Left lung (tissue), 14 donors: ENCODE measurements at places on chromosomes 5 and 9. TPM values are rescaled to one million over a fixed set of nuclear protein-coding genes. Genes with fewer than 3 reads are reported as not detected.

- no peak for DNase-seq
- H3K36me3 ChIP-seq: no peaks in the 10 kb centered on the region
- H3K27ac ChIP-seq: no peak overlapping the region
- no peak overlapping the region for H3K4me3 ChIP-seq
- H3K27me3 ChIP-seq: no peaks in the 10 kb centered on the region
Measured at GRCh38 chr5:141010047-141010793, 41.0 kb upstream of the PCDHB1 start.

DNA sequence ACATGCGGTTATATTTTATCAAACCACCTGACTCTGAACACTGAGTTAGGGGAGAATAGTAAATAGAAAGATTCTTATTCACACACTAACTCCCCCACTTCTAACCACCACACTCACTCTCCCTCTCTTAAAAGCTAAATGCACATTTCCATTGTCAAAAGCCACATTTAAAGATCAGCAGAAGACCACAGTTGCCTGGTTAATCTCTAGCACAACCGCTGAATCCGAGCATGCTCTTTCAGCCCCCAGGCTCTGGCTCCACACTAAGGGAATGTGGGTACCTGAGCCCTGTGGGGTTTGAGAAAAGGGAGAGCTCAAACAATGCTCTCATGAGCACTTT is 35.7 kb downstream of the PFDN1 start:
- no peak for DNase-seq
- no peaks in the 10 kb centered on the region for H3K27me3 ChIP-seq
- peaks cover 19% of the 10 kb centered on the region for H3K4me1 ChIP-seq
- H3K36me3 ChIP-seq: no peaks in the 10 kb centered on the region
- H3K27ac ChIP-seq: no peak overlapping the region

DNA sequence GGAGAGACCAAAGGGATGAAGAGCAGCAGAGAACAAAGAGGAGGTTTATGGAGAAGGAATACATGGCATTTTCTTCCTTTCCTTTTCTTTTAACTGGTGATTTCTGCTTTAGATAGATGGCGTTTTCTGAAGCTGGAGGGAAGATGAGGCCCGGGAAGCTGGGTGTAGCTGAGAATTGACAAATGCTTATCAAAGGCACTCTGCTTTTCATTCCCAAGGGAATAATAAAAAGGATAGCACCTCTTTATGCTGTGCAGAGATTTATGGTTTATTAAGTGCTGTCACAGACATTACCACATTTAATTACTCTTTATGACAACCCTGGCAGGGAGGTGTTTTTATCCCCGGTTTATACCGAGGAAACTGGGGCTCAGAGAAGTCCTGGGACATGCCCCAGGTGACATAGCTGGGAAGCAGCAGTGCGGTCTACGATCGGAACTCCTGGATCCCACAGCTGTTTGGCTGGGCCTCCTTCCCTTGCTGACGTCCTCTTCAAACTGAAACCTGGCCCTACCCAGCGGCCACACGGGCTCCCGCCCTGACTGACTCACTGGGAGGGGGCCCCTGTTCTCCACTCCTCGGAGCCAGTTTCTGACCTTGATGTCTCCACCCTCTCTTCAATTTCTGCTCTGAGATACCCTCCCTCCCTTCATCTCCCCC is 8.2 kb upstream of the EPB41L4B start:
- peak overlapping the region; percentile 53 for H3K27ac ChIP-seq
- H3K27me3 ChIP-seq: peaks cover 17% of the 10 kb centered on the region
- no peaks in the 10 kb centered on the region for H3K36me3 ChIP-seq
- DNase-seq: peak; percentile 57

DNA sequence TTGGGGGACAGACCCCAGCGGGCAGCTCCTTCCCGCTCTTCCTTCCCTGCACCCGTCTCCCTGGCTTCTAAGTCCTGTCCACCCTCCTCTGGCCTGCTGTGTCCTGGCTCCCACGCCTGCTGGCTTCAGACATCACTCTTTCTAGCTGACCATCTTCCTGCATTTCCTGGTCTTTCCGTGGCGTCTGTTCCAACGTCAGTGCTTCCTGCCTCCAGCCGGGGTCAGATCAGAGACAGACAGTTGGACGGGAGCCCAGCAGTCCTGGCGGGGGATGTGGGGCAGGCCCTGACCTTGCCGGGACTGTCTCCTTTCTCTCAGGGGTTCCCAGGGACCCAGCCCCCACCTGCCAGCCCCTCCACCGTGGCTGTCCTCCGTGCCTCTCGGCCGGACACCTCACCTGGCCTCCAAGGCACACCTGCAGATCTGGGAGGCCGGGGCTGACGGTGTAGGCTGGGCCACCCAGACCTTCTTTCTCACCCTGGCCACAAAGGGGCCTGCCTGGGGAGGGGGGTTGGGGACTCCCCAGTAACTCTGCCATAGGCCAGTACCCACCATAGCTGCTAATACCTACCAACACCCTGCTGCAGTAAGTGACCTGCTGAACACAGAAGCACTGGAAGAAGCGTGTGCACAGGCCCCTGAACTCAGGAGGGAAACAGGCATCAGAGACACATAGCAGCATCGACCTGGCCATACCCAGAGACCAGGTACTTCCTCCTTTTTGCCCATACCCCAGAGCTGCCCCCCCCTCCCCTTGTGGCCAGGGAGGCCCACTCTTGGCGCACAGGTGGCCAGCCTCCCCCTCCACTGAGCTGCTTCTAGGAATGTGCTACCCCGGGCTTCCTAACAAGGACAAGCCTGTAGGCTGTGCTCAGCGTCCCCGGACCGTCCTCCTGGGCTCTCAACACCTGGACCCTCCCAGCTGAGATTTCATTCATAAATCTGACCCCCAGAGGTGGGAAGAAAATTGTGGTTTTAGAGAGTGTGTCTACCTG is 5.1 kb downstream of the NRARP start:
- H3K4me1 ChIP-seq: peaks cover 55% of the 10 kb centered on the region
- peak overlapping the region; percentile 44 for H3K4me3 ChIP-seq
- no peaks in the 10 kb centered on the region for H3K36me3 ChIP-seq
- peak overlapping the region; percentile 85 for H3K27ac ChIP-seq
- peaks cover 87% of the 10 kb centered on the region for H3K27me3 ChIP-seq

DNA sequence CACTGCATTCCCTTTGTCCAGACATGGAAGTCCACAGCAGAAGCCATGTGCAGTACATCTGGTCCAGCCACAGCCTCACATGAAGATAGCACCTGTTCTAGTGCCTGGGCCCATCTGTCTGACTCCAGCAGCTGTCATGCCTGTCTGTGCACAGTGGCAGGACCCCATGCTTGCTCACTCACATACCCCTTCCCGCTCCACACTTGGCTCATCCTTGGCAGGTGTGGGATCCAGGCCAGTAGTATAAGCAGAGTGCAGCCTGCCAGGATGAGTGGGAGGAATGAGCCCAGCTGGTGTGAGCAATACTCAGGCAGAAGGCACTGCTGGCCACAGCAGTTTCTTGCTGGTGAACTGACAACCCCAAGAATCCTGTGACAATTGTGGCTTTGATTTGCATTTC is 168.0 kb downstream of the PRDM9 start:
- no peaks in the 10 kb centered on the region for H3K4me1 ChIP-seq
- no peak for DNase-seq
- H3K27ac ChIP-seq: no peak overlapping the region
- H3K36me3 ChIP-seq: no peaks in the 10 kb centered on the region
- H3K4me3 ChIP-seq: no peak overlapping the region

- no peaks in the 10 kb centered on the region for H3K4me1 ChIP-seq
- H3K27me3 ChIP-seq: no peaks in the 10 kb centered on the region
- H3K27ac ChIP-seq: no peak overlapping the region
- H3K4me3 ChIP-seq: no peak overlapping the region
- no peaks in the 10 kb centered on the region for H3K36me3 ChIP-seq
- no peak for DNase-seq
Measured at GRCh38 chr9:109743696-109744095, 36.3 kb upstream of the PALM2AKAP2 start.

GRCh38 chr9:20929276-20929675 is 102.2 kb downstream of the HACD4 start:
- H3K36me3 ChIP-seq: no peaks in the 10 kb centered on the region
- H3K27me3 ChIP-seq: no peaks in the 10 kb centered on the region
- H3K4me3 ChIP-seq: no peak overlapping the region
- no peak for DNase-seq
- no peak overlapping the region for H3K27ac ChIP-seq
- H3K4me1 ChIP-seq: no peaks in the 10 kb centered on the region

DNA sequence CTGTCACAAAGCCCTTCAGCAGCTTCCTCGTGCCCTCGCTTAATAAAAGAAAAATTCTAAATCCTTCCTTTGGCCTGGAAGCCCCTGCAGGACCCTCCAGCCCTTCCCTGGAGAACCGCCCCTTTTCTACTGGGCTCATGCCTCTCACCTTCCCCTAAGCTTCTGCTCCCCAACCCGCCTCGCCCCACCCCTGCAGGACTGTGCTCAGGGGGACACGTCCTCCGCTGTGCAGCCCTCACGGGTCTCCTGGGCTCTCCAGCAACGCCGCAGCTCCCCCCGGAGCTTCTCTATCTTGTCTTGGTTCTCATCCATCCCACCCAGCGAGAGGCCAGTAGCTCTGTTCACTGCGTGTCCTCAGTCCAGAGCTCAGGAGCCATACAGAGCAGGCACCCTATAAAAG is 65.6 kb upstream of the SARDH start:
- no peak for DNase-seq
- no peaks in the 10 kb centered on the region for H3K36me3 ChIP-seq
- peaks cover 3% of the 10 kb centered on the region for H3K4me1 ChIP-seq
- H3K4me3 ChIP-seq: no peak overlapping the region

GRCh38 chr5:58504766-58505165 is 13.5 kb downstream of the GAPT start:
- no peaks in the 10 kb centered on the region for H3K36me3 ChIP-seq
- H3K4me3 ChIP-seq: no peak overlapping the region
- no peak for DNase-seq
- H3K4me1 ChIP-seq: no peaks in the 10 kb centered on the region

DNA sequence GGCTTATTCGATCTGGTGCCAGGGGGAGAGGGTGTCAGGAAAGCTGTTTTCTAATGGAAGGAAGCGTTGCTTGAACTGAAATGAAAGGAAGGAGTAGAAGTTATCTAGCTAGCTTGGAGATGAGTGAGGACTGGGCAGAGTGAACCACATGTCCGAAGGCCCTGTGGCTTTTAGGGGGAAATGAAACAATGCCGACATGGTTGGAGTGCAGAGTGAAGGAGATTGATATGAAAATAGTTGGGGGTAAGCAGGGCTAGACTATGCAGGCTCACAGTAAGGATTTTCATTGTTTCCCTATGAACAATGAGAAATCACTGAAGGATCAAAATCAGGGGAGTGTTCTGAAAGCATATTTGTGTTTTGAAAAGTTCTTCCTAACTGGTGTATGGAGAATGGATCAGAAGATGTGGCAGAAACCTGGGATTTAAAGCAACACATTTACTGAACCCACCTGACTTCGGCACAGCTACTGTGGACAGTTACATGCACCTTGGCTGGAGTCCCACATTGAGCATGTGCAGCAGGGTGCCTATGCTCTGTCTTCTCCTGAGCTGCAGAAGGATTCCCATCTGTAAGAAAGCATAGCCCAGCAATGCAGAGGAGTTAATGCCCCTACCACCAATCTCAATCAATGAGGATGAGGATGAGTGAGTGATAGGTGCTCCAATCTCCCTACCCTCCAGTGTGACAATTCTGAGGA is 144.4 kb upstream of the TBCA start:
- H3K4me1 ChIP-seq: no peaks in the 10 kb centered on the region
- H3K36me3 ChIP-seq: no peaks in the 10 kb centered on the region
- no peak overlapping the region for H3K4me3 ChIP-seq

- no peak overlapping the region for H3K27ac ChIP-seq
- no peaks in the 10 kb centered on the region for H3K36me3 ChIP-seq
- H3K4me1 ChIP-seq: peaks cover 14% of the 10 kb centered on the region
- H3K4me3 ChIP-seq: peak overlapping the region; percentile 19
- H3K27me3 ChIP-seq: no peaks in the 10 kb centered on the region
Measured at GRCh38 chr9:91905991-91906469, 44.0 kb downstream of the ROR2 start.

DNA sequence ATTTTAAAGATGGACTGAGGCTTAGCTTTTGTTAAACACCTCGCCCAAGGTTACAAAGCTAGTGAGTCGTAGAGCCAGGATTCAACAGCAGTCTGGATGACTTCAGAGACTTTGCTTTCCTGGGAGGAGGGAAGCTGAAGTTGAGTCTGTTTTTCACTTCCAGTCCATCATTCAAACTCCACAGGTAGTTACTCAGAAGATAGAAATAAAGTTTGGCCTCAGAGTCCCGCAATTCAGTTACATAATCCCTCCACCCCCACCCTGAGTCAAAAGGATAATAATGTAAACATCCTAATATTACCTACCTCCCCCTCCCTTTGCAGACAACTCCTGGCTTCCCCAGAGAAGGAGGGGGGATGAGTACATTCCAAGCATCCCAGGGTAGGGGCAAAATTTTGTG is 8.1 kb downstream of the HBEGF start:
- DNase-seq: no peak
- H3K4me1 ChIP-seq: peaks cover 66% of the 10 kb centered on the region
- H3K4me3 ChIP-seq: no peak overlapping the region
- H3K36me3 ChIP-seq: peaks cover 68% of the 10 kb centered on the region
- H3K27ac ChIP-seq: no peak overlapping the region

DNA sequence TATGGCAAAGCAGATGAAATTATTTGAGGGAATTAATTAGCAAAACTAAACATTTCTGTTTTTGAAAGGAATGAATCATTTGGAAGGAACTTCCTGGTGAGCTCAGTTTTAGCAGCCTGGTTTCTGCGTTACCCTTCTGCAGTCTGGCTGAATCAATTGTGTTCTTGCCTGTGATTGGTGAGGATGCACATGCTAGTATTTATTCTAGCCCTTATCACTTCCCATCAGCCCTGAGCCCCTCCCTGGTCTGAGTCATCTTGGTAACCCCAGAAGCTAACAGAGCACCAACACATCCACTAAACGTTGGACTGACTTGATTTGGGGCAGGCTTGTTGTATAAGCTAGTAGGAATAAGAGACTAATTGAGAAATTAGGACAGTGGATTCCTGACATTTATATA is 6.6 kb downstream of the TJP2 start:
- no peak overlapping the region for H3K4me3 ChIP-seq
- no peak for DNase-seq
- no peaks in the 10 kb centered on the region for H3K27me3 ChIP-seq

The LIFR gene
- total RNA-seq: 52.6 TPM

The SCGB3A2 gene
- total RNA-seq: 108 TPM

The ARHGEF39 gene
- 3.1 TPM for total RNA-seq

The SPARC gene
- 1,647 TPM for total RNA-seq

The FAT2 gene
- total RNA-seq: 0.79 TPM

The TMEM252 gene
- not detected for total RNA-seq

The FRMD3 gene
- 1.0 TPM for total RNA-seq

The NLN gene
- 18.0 TPM for total RNA-seq
